ENCODE measurements at places on chromosomes 3 and 15.
A peak's percentile ranks its signal among the peaks of the same experiment; 100 is the strongest.

- no peak for DNase-seq
Measured at GRCh38 chr3:143269741-143270140, 150.2 kb downstream of the CHST2 start.

DNA sequence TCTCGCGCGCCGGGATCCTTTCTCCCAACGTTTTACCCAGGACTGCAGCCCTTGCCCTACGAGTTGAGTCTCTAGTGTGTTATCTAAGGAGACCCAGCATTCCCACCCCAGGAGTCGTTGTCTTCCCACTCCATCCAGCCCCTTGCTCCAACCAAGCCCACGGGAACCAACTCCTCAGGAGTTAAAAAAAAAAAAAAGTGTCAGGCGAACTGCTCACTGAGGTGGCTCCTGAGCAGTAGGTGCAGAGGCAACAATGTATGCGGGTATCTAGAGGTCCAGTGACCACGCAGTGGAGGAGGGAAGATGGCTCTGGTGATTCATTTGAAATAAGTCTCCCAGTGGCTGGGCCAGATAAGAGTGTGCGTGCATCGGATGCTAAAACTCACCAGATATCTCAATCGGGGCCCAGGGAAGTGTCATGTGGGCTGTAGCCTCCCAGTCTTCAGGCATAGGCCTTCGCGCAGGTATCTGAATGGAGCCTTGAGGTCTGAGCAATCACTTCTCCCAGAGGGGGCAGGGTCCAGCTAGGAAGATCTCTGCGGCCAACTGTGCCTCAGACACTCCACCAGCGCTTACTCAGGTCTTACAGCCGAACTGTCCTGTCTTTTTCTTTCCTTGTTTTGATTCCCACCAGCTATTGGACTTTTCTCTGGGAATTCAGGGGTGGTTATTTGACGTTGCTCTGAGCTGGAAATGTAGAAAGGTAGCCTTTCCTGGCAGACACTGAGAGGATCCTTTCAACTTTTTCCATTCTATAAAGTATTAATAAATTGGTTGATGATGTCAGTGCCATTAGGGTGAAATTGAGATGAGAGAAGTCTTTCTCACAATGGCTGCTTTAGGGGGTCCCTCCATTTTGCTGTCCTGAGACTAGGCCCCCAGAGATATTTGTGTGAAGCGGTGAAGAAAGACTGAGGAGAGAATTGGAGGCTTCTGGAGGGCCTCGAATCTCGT, 21.0 kb downstream of the ZIC4 start:
- DNase-seq: peak; percentile 16

- no peak for DNase-seq
Measured at GRCh38 chr15:22796079-22796478, 9.6 kb downstream of the NIPA1 start.

DNA sequence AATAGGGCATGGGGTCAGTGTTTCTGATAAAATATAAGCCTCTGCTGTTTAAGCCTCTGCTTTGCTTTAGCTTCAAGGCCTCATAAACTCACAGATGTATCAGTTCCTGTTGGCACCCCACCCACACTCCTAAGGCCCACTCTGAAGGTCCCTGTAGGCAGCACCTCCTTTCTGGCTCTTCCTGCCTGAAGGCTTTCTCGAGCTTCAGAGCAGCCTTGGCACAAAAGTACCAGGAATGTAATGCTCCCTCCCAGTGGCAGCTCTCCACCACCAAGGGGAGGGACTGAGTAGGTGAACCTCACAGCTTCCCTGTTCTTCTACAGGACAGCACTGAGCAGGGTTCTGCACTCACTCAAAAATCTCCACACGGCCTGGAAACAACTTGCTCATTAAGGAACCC, 102.2 kb downstream of the ABHD5 start:
- DNase-seq: no peak

DNA sequence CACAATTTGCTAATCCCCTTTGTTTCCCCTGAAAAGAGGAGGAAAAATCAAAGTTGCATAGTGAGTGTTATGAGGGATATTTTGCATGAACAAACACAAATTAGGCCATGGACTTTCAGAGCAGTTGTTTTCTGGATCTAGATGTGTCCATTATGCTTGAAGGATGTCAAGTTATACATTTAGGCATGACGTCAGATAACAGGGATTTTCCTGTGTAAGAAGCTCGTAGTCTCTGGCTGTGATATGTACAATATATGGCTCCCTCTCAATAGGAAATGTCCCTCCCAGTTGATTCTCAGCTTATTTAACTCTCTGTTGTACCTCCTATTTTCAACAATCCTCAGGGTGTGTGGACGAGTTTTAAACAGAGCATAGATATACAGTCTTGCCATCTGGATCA, 171.0 kb downstream of the RBMS3 start:
- no peak for DNase-seq

DNA sequence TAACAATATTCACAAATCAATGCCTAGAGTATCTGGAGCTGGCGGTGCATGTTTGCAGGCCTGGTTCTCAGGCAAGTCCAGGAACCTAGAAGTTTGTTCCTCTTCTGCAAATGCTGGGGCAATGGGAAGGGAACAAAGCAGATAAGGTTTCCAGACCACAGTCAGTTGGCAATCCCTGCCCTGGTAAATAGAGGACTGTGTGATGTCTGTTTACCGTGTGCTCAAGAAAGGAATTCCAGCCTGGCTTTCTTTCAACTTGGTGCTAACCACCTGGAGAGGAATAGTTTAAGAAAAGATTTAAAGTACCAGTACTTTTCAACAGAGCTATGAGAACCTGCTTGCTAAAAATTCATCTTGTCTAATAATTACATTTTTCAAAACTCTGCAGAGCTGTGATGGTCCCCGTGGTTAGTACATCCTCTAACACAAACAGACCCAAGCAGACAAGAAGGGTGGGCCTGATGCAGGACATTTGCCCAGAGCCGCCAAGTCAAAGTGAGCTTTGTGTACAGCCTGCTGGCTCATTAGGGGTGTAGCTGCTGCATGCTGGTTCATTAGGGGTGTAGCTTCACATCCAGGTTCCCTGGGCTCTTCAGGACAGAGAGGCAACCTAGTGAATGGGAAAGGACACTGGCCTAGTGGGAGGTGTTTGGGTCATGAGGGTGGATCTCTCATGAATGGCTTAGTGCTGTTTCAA, 220.5 kb downstream of the SQOR start:
- DNase-seq: no peak

- DNase-seq: no peak
Measured at GRCh38 chr15:34223904-34224596, 766 bp upstream of the EMC4 start.

DNA sequence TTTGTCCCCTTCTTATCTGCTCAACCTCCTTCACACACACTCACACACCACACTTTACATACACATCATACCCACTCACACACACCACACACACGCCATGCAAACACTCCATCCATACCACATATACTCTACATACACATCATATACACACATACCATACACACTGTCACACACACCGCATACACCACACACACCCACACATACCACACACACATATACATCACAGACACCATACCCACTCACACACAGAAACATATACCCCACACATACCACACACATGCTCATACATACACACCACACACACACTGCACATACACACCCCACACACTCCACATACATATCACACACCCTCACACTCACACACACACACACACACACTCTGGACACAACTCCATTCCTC, 54.3 kb upstream of the ACP3 start:
- DNase-seq: no peak

GRCh38 chr3:126448893-126449180, 26.9 kb downstream of the ZXDC start:
- DNase-seq: no peak

GRCh38 chr15:50562735-50563640, 16.5 kb upstream of the USP50 start:
- no peak for DNase-seq

- no peak for DNase-seq
Measured at GRCh38 chr15:78265137-78265460, 737 bp downstream of the DNAJA4 start.

- DNase-seq: no peak
Measured at GRCh38 chr15:100247228-100248225, 94.2 kb downstream of the ADAMTS17 start.

Measured in coronary artery (tissue), 2 donors.